ENCODE measurements at places on chromosomes 2 and 18. TPM values are rescaled to one million over a fixed set of nuclear protein-coding genes. Genes with fewer than 3 reads are reported as not detected.

Gene GPR45
- not detected for total RNA-seq

Gene RND3
- total RNA-seq: 41.5 TPM

Gene TMEM200C
- total RNA-seq: not detected

Gene LRP2
- total RNA-seq: 0.02 TPM

Gene ANKRD39
- 15.0 TPM for total RNA-seq

Measured in A549 treated with Hydrocortisone at 1 μM for 4 hours (cell line).